Activated T-helper 1 cell treated with anti-CD3 and anti-CD28 coated beads, Interleukin-2, amount 50 U/mL, for 16 hours (primary cell): ENCODE measurements at places on chromosomes 5 and 9.

- DNase-seq = no peak
Measured at GRCh38 chr5:138077064-138077696, 6.7 kb upstream of the WNT8A start.

DNA sequence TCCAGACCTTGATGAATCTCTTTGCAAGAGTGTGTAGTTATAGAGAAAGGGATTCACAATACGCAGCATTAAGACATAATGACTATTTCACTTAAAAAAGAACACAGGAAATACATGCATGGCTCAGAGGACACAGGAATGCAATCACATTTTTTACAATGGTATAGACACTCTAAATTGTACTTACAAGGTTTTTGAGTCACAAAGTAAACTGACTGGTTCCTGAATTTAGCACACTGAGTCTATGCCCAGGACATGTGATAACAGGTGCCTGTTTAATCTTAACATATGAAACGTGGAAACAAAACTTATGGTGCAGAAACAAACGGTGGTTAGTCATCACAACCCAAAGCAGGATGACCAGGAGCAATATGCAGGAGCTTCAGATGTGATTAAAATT, 6.7 kb downstream of the EPB41L4A start:
- DNase-seq = no peak

- DNase-seq = no peak
Measured at GRCh38 chr5:29795096-29795652, 1398.3 kb upstream of the CDH6 start.

- no peak for DNase-seq
Measured at GRCh38 chr9:126945682-126946081, 31.1 kb downstream of the RALGPS1 start.

- DNase-seq = no peak
Measured at GRCh38 chr5:135322744-135323143, 76.3 kb downstream of the MACROH2A1 start.

DNA sequence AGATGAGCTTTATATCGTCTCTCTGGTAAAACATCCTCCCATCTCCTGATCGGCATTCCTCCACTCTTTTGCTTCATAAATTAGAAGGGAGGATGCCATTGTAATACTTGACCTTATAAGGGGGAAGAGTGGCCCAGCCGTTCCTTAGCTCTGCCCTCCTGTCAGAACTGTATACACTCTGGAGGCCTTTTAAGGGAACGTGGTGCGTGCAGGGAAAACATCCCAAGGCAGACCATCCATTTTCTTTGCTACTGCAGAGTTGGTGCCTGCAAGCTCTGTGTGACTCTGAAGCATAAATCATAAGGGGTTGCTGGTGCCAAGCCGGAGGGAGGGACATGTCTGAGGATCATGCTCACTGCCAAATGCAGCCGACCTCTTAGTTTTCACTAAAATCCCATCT, 90.4 kb downstream of the PGM5 start:
- no peak for DNase-seq

DNA sequence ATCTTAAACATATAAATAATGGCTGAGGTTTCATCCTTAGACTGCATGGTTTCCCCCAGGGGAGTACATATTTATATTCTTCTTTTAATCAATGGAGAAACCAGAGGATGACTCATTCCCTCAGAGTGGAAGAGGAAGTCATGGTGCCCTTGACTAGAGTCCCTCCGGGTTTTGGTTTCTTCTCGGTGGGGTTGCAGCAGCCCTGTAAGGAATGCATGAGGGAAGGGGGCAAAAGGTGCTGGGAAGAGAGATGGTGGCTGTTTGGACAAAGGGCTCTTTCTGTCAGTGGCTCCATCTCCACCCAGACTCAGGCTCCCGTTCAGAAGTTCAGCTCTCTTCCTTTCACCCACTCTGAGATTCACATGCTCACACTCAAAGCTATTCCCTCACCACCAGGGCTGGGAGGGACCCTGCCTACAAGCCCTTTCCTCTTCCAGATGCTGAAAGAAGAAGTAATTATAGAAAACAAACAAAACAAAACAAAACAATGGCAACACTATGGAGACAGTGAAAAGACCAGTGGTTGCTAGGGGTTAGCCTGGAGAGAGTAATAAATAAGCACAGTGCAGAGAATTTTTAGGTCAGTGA, 129.8 kb upstream of the IL12B start:
- no peak for DNase-seq

DNA sequence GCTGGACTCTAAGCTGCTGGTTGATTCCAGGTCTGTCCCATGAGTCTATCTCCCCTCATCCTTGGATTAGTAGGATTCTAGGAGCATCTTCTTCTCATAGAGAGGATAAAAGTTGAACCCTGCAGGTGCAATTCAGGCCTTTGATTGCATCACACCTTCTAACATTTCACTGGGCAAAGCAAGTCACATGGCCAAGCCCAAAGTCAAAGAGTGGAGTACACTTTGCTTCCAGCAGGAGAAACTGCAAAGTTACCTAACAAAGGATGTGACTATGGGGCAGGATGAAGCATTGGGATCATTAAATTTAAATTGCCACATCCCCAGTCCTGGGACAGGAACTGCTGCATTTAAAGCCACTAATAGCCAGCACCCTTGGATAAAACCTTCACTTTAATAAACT, 51.0 kb upstream of the EGFLAM start:
- no peak for DNase-seq

DNA sequence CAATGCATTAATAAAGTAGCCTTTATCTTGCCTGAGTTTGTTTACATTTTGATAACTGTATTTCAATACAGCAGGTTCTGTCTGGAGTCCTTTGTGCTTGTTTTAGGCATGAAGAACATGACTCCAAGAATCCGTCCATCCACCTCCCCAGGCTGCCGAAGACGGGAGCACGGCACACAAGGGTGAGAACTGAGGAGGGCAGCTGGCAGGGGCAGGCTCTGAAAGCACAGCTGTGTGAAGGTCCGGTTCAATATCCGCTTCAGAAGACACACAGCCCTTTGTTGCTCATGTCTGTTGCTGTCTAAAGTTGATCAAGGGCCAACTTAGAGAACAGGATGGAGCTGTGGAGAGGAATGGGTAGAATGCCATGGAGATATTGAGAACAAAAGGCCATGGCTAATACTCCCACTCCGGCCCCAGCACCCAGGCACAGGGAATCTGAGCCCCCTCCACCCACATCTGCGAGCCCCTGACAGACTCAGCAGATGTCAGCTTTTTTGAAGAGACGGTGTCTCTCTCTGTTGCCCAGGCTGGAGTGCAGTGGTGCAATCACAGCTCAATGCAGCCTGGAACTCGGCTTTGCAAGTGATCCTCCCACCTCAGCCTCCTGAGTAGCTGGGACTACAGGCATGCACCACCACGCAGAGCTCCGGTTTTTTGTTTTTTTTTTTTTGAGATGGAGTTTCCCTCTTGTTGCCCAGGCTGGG, 58.5 kb upstream of the GNE start:
- DNase-seq = no peak

GRCh38 chr9:27564670-27565069, 8.6 kb downstream of the C9orf72 start:
- no peak for DNase-seq

DNA sequence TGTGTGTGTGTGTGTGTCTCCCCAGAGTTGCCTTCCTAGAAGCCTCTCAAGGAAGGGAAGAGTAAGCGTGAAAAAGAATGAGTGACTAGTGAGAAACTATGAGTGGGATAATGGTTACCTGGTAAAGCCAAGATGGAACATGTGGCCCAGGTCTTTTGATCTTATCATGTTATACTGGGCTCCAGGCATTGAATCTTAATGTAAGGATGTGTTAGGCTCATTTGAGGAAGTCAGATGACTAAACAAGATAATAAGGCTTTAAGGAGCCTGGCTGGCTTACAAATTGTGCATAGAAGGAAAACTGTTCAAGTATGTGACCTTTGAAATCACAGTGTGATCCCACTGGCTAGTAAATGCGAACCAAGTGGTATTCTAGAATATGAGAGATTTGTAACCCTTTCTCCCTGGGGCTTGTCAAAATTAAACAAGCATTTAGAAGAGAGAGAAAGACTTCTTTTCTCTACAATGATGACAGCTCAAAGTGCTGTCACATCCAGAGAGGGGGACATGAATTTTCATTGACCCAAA, 29.9 kb upstream of the HMHB1 start:
- no peak for DNase-seq
